ENCODE measurements at places on chromosomes 4 and X.

GRCh38 chr4:112214390-112215264 is 17.0 kb upstream of the AP1AR start:
- no peak for DNase-seq

DNA sequence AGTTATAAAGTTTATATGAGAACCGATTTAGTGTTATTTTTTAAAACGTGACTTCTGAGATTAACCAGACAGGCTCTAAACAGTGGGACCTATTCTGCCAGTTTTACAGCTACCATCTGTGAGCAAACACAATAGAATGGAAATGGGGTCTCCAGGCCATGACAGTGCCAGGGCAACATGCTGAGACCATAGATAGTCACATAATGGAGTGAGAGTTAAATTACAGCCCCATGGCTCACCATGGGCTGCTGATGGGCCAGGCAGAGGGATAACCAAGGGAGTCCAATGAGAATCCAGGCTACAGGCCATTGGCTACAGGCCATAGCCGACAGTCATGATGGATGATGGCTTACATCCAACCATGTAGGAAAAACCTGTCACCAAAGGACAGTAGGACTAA is 183.5 kb upstream of the NDP start:
- no peak for DNase-seq

- no peak for DNase-seq
These were observed 118.5 kb upstream of the VCX2 start for GRCh38 chrX:8289523-8289922.

DNA sequence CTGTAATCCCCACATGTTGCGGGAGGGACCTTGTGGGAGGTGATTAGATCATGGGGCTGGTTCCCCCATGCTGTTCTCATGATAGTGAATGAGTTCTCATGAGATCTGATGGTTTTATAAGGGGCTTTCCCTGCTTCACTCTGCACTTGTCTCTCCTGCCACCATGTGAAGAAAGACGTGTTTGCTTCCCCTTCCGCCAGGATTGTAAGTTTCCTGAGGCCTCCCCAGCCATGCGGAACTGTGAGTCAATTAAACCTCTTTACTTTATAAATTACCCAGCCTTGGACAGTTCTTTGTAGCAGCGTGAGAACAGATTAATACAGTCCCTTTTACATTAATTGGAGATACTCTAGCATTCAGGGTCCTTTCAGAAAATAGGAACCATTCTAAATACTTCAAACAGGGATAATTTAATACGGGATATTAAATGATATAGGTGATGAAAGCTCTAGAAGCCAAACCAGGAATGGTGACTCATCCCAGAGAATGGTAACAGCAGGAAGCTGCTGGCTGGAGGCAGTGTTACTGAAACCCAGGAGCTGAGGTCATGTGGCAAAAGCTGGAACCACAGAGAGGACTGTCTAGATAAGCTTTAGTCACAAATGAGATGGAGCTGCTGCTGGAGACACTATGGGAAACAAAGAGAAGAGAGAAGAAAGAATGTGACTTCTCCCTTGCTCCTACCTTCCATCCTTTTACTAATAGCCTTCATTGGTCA is 57.3 kb downstream of the GSTCD start:
- peak; percentile 78 for DNase-seq

DNA sequence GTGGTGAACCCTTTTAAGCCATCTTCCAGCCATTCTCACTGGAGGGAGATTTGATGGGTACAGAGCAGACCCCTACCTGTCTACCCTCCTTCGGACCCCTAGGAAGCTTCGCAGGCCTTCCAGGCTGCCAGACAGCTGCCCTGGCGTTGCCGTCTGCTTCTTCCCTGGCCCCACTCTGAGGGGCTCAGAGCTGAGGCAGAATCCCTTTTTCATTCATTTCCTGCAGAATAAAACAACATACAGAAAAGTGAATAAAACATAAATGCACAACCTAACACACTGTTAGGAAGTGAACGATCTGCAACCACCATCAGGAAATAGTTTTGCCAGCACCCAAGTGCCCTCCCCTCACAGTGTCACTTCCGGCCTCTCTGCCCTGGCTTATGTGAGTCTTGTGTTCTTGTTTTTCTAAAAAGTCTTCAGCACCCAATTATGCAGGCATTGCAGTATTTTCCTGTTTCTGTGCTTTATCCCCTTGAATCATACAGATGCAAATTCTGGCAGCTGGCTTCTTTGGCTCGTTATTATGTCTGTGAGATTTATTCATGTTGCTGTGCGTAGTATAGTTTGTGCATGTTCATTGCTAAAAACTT is 5.6 kb upstream of the ADD1 start:
- peak; percentile 55 for DNase-seq

All from kidney capillary endothelial cell (primary cell).